ENCODE measurements at places on chromosomes 16 and 17.

GRCh38 chr17:15307710-15308111 lies 33.7 kb downstream of the TEKT3 start:
- no peak for DNase-seq

DNA sequence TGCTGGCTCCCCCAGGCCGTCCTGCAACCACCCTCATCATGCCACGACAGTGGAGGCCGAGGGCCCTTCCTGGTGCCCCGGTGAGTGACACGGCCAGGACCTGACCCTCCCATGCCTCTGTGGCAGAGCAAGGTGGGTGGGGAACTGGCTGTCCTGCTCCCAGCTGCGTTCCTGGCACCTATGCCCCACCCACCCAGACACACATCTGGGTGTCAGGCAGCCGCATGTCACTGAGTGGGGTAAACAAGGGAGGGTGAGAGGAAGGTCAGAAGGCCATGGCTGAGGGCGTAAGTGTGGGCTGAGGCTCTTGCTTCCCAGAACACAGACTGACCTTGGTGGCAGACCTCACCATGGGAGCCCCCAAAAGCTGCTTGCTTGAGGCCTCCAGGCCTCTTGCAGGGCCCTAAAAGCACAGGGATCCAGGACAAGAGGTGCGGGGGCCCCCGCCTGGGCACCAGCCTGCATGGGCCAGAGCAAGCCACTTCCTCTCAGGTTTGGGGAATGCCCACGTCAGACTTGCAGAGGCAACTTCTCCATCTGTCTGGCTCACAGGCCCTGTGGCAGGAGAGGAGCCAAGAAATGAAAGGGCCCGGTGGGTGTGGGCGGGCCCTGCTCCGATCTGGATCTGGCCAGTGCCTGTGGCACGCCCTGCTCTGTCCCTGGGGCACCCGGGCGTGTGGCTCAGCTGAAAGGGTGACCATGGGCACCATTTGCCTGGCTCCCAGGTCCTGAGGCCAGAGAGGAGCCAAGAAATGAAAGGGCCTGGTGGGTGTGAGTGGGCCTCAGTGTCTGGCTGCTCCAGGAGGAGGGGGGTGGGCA lies 3.9 kb upstream of the CCDC57 start:
- peak; percentile 70 for DNase-seq

DNA sequence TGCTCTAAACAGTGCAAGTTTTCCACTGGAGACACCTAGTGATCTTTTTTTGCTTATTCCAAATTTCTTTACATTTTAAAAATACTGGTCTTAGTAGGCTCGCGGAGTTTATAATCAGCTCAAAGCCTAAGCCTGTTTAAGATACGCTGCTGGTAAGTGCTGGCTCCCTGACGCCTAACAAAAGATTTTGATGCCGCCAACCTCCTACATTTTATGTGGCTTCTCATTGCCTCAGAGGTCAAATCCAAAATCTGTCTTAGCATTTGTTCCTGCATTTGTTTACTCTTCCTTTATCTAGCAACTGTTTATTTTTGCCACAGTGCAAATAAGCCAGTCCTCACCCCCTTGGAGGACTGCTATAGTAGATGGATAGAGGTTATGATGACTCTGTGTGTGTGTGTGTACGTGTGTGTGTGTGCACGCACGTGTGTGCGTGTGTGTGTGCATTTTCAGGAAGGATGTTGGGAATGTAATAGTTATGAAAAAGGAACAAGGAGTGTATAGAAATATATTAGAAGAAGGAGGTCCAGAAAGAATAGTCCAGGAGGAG lies 24.8 kb downstream of the HS3ST3B1 start:
- DNase-seq, result no peak

DNA sequence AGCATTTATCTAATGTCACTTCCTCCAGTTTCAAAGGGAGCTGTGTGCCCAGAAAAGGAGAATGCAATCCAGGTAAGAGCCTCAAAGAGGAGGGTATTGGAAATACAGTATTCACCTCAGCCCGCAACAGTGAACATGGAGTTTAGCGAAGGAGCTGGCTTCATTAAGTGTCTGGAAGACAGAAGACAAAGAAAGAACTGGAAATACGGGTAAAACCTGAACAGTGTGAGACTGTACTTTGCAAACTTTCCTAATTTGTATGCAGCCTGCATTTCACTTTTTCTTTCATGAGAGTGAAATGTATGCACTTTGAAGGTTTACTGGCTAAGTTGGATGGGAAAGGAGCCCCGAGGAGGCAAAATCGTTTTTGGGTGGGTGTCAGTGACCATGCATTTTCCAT lies 478.4 kb downstream of the HS3ST3B1 start:
- DNase-seq, result no peak
